HepG2 (cell line): ENCODE measurements at places on chromosomes 7 and 10.

DNA sequence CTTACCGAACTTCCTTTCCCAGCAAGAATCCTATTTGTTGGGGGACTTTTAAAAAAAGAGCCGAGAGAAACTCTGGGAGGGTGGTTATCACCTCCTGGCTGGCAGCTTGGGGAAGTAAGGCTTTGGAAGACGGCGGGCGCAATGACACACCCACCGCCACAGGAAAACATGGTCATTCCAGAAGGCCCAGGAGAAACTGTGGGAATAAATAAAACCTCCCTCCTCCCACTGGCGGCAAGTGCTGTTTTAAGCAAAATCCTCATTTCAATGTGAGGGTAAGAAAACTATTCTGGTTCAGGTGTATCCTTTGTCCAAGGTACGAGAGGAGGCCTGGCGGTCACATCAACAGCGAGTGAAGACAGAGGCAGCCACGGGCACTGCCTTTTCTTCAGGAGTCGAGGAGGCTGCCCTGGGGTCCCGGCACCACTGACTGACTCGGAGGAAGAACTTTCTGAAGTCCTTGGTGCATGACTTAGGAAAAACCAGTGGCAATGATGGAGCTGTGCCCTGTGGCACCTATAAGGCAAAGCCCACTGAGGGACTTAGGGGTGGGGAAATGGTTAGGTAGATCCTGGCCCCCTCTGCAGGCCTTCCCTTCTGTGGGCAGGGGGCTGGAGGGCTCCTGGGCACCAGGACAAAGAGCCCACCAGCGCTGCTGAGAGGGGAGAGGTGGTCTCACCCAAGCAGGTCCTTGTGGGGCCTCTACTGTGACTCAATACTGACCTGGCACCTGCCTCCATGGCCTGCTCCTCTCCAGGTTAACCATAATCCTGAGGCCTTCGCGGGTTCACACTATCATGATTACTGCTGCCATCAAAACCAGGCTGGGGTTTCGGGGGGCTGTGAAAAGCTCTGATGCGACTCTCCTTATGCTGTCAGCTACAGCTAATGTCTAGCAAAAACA, 21.4 kb downstream of the DNAJB12 start:
- DNase-seq = no peak

DNA sequence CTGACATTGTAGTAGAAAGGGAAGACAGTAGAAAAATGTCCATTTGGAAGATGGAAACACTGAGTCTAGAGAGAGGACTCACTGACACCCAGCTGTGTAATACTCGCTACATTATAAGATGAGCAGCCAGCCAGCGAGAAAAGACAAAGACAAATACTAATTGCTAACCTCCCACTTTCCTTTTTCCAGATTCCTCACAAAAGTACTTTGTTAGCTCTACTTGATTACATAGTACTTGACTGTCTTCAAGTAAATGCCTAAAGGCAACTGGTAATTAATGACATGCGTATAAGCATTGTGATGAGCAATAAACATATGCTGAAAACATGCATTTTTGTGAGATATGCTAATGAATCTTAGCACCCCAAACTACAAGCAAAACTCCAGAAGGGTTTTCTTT, 363.1 kb downstream of the GPAM start:
- DNase-seq = no peak

- no peak for DNase-seq
Observed at GRCh38 chr7:125934955-125935354, 1005.3 kb upstream of the POT1 start.

GRCh38 chr10:92829042-92829785, 19.1 kb upstream of the EXOC6 start:
- no peak for DNase-seq

- no peak for DNase-seq
Observed at GRCh38 chr10:116307455-116307854, 16.8 kb upstream of the CCDC172 start.
